Heart left ventricle (tissue), 16 donors: ENCODE measurements at places on chromosomes 6 and 20. TPM values are rescaled to one million over a fixed set of nuclear protein-coding genes. Genes with fewer than 3 reads are reported as not detected.
A peak's percentile ranks its signal among the peaks of the same experiment; 100 is the strongest.

DNA sequence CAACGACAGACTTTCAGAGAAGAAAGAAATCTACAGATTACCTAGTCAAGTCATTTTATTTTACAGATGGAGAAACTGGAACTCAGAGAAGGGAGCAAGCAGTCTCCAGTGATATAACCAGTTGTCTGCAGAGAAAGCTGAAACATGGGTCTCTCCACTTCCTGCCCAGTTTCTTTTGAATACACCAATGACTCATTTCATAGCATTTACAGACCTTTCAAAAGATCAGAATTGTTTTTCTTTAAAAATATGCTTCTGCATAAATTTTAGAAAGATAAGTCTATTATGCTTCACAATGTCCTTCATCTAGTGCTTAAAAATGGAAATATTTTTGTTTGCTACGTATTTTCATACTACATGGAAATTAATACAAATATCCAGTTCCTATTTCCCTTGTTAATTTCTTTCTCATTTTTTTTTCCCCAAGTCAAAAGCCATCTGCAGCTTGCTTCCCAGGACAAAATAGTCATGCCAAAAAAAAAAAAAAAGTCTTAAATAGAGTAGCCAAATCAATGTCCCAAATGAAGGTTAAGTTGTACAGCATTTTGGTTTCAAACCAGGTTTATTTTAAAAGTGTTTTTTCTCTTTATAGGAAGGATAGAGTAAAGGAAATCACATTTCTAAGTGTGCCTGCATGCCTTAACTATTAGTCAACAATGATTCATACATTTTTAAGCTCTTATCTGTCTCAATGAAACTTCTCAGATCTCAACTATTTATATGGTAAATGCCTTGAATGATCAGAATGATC lies 36.9 kb downstream of the ARHGAP18 start:
- DNase-seq, result no peak

- DNase-seq, result no peak
Measured at GRCh38 chr20:58267389-58268215, 39.1 kb upstream of the ANKRD60 start.

- no peak for DNase-seq
Measured at GRCh38 chr6:26345832-26346231, 19.2 kb upstream of the BTN3A2 start.

DNA sequence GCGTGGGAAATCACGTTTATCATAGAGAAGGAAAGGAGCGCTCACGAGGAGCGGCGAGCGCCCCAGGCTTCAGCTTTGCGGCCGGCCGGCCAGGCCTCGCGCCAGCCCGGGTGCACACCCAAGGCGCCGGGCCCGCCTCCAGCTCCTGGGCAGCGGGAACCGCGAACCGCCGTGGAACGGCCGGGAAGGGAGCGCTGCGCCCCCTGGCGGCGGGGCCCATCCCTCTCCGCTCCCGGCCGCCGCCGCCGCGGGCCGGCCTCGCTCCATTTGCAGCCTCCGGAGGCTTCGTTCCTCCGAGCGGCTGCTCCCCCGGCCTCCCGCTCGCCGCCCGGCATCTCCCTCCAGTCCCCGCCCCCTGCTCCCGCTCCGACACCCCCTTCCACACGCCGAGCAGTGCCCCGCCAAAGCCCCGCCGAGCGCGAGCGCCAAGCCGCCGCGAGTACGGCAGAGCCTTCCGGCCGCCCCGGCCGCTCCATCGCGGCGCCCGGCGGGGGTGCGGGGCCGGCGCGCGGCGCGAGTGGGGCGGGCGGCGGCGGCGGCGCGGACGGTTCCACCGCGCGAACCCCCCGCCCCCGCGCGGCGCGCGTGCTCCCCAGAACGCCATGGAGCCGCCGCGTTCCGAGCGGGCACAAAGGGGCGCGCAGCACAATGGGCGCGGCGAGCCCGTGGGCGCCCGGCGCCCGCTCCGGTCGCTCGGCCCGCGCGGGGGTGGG lies 946 bp downstream of the BEND3 start:
- DNase-seq, result peak; percentile 87

GRCh38 chr6:50922579-50923525 lies 104.2 kb downstream of the TFAP2B start:
- DNase-seq, result no peak

DNA sequence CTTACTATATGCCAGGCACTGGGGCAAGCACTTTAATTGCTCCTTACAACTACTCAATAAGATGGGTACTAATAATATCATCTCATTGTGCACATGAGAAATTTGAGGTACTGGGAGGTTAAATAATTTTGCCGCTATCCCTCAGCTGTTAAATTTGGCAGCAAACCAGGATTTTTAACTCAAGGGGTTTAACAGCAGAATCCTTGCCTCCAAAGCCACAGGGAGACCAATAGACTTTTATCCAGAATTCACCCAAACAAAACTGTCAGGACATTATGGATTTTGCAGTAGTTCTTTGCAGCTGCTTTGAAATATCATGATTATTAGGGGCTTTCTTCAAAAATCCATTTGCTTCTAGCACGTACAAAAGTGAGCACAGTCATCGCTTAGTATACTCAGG lies 136.2 kb downstream of the RPS12 start:
- no peak for DNase-seq

DNA sequence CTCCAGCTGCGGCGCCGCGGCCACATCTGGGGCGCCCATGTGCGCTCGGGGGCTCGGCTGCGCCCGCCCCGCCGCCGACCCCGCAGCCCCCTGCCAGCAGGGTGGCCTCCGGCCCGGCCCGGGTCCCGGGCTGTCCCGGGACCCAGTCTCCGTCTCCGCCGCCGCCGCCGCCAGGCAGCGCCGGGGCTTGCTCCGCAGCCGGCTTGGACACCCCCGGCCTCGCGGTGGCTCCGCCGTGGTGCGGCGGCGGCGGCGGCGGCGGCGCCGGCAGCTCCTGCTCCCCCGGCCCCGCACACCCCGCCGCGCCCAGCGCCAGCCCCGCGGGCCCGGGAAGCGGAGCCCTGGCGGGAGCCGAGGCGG lies 219 bp downstream of the ISM1 start:
- no peak for DNase-seq

E2F1 gene
- total RNA-seq, result 0.32 TPM

L3MBTL1 gene
- 5.8 TPM for total RNA-seq

SPAG4 gene
- 6.7 TPM for total RNA-seq

IL20RA gene
- total RNA-seq, result 6.9 TPM

MYBL2 gene
- 0.12 TPM for total RNA-seq
